ENCODE measurements at places on chromosomes 2 and 18. TPM values are rescaled to one million over a fixed set of nuclear protein-coding genes. Genes with fewer than 3 reads are reported as not detected.
A peak's percentile ranks its signal among the peaks of the same experiment; 100 is the strongest.

TYMS gene
- 3.3 TPM for total RNA-seq

LAPTM4A gene
- total RNA-seq = 41.1 TPM

GALR1 gene
- total RNA-seq = not detected

GCKR gene
- total RNA-seq = 0.28 TPM

CHCHD5 gene
- total RNA-seq = 30.1 TPM

ATP8B1 gene
- total RNA-seq = 0.35 TPM

SNTG2 gene
- 4.3 TPM for total RNA-seq

RPRM gene
- not detected for total RNA-seq

HAUS1 gene
- 20.6 TPM for total RNA-seq

DLGAP1 gene
- 0.25 TPM for total RNA-seq

VWA3B gene
- total RNA-seq = not detected

DNA sequence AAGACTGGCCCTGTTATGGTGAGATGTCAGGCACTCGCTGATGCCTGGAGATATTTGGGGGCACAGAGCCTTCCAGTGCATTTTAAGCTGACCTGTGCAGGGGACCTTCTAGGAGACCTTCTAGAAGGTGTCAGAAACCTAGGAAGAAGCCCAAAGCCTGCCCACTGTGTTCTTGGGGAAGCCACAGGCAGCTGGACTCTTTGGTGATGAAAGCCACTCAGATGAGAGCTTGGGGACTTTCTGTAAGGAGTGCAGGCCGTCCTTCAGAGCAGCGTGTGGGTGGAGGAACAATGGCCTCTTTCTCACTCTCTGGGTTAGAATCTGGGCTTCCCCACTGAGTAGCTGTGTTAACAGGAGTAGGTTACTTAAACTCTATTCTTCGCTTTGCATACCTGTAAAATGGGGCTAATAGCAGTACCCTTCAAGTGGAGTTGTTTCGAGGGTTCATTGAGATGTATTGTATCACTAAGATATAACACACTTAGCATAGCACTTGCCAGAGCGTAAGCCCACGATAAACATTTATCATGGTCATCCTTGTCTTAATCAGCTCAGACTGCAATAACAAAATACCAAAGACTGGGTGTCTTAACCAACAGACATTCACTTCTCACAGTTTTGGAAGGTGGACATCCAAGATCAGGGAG lies 322.3 kb upstream of the EPAS1 start:
- DNase-seq = no peak

DNA sequence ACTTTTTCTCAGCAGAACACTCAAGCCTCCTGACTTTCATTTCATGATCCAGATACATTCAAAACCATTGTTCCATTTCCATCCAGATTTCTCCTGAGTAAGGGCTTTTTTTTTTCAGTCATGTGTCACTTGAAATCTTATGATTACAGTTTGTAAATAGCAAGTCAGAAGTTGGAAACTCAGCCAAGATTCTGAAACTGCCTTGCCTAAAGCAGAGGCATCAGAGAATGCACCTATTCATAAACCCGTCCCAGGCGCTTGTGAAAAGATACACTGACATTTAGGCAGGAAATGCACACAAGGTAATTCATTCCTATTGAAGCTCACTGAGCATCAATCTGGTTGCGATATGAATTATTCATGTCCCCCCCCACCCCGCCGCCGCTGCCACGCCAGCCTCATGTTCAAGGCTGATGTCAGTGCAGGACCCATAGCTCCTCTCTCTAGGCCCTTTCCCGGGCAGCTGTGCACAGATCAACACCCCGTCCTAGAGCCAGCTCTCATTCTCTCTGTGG lies 30.4 kb upstream of the MGAT4A start:
- DNase-seq = no peak

DNA sequence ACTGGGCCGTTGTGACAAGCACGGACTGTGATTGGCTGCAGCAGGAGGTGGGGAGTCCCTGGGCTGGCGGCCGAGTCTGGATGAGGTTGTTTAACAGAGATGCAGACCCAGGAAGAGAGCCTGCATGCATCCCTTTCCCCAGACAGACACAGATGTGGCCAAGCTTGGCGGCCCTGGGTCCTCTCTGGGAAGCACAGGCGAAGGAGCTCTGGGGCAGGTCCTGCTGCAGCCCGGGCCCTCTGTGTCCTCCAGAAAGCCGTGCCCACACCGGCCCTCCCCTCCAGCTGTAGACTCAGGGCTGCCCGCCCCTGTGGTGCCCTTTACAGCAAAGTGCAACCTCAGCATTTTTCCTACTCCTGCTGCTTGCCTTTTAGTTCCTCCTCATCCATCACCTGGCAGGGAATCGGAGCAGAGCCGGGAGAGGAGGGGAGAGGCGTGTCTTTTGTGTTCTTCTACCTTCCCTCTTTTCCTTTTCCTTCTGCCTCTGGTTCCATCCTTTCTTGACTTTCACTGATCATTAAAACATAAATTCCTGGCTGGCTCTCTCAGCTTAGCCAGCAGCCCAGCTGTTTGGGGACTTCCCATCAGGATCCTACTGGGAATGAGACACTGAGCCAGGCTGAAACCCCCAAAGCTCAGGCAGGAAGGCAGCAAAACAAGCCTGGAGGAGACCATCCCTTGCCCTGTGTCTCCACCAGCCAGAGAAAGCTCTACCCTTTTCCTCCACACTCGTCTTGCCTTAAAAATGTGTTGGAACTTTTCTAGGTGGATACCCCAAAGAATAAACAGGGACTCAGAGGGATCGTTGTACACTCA lies 75.0 kb downstream of the CTIF start:
- no peak for DNase-seq

DNA sequence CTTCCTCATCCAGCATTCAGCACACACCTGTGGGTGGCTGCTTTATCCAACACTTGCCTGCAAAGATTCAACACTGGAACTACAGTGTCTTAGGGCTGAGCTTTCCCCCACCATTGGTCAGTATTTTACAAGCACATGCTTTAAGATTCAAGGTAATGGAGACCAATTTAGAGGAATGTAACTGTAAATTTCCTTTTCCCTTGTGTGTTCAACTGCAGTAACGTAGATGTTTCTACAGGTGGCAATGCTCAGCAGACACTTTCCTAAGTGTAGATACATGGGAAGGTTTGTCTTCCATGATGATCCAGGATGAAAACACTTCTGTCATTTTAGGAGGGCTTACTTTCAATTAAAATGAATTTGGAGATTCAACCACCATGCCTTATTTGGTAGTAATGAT lies 143.6 kb upstream of the PXDN start:
- no peak for DNase-seq

DNA sequence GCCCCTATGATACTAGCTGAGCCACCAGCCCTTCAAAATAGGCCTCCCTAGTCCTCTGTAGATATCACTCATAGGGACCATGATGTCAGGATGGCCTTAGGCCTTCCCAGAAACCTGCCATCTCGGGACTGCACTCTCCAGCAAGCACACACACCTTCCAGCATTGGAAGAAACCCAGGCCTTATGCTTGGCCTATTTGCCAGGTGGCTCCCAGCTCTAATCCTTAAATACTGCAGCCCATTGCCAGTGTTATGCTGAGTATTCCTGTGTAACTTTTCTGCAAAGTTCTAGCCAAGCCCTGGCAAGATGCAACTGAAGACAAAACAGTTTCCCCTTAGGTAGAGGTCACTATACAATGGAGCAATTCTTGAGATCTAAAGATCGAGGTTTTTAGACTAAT lies 316.5 kb downstream of the SETBP1 start:
- no peak for DNase-seq

- DNase-seq = peak; percentile 38
Observed at GRCh38 chr2:98835831-98836385, 100.1 kb downstream of the CRACDL start.

DNA sequence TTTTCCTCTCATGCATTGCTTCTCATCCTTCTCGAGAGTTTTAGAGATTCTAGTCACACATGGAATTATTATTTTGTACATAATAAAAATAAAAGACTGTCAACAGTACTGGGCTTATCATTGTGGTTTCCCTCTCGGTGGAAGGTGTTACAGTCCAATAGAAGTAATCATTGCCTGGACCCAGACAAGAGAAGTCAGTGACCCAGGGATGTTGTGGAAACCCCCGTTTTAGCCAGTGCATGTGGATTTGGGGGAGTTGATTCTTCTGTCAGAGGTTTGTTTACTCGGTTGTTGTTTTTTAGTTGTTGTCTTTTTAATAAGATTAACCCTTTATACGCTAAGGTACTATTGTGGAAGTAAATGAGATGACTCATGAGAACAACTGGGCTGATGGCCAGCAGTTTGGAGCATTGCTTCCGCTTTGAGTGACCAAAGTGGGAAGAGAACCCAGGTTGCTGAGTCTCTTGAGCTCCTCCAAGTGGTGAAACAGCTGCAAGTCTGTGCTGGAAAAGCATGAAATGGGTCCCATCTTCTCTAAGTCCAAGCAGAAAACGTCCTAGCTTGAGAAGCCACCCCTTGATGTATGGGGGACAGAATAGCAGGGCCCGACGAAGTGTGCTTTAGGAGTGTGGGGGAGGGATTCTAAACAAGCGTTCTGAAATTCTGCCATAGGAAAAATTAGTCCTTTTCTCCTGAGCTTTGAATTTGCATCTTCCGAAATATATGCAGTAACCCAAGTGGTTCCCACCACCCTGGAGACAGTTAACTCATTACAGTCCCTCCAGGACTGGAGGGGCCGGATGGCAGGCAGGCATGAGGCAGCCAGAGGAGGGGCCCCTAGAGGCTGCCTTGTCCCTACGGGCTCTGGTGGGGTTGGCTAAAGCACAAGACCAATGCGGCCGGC lies 61.8 kb upstream of the GPR45 start:
- DNase-seq = no peak

DNA sequence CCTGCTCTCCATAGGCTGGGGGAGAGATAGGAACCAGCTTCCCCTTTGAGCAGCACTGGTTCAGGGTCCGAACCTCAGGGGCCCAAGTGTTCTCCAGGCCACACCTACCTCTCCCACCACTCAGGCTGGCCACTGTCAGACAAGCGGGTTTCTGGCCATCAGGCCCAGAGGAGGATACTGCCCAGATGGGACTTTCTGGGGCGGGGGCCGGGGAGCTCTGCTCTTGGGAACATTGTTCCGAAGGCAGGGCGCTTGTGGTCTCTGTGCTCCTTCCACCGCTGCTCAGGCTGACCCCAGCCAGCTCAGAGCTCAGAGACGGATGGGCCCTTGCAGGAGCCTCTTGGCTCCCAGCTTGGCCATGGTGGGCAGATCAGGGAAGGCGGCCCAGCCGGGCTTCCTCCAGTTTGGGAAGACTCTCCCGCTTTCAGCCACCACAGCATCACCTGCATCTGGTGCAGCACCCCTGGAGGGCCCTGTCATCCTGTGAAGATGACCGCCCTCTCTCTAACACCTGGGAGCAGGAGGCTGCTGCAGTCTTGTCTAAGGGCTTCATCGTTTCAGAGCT lies 5.2 kb upstream of the TRAF3IP1 start:
- DNase-seq = no peak

DNA sequence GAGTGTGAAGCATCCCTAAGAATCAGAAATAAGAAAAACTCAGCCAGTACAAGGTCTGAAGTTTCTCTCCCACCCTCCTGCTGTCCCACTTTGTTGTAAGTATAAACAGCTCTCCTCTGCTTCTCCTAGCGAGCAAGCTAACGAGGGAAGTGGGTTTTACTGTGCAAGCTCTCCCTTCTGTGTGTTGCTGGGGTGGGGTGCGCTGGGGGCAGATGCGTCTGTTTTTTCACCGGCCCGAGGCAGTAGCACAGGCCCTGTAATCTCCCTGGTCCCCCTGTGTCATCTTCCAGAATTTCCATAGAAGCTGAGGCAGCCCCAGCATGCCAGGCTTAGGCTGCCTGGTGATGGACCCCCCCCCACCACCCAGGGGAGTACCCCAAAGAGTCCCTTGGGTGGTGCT lies 9.4 kb upstream of the CXCR4 start:
- DNase-seq = peak; percentile 51

DNA sequence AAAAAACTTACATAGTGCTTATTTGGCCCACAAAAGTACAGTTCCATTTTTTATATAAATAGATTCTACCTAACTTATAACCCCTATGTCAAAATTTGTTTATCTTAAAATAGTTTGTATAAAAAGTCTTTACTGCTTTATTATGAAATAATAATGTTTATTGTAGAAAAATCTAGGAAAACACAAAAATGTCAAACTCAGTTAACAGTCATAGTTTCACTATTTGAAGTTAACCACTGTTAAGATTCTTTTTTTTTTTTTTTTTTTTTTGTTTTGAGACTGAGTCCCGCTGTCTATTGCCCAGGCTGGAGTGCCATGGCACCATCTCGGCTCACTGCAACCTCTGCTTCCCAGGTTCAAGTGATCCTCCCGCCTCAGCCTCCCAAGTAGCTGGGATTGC lies 26.5 kb upstream of the ABI2 start:
- no peak for DNase-seq

DNA sequence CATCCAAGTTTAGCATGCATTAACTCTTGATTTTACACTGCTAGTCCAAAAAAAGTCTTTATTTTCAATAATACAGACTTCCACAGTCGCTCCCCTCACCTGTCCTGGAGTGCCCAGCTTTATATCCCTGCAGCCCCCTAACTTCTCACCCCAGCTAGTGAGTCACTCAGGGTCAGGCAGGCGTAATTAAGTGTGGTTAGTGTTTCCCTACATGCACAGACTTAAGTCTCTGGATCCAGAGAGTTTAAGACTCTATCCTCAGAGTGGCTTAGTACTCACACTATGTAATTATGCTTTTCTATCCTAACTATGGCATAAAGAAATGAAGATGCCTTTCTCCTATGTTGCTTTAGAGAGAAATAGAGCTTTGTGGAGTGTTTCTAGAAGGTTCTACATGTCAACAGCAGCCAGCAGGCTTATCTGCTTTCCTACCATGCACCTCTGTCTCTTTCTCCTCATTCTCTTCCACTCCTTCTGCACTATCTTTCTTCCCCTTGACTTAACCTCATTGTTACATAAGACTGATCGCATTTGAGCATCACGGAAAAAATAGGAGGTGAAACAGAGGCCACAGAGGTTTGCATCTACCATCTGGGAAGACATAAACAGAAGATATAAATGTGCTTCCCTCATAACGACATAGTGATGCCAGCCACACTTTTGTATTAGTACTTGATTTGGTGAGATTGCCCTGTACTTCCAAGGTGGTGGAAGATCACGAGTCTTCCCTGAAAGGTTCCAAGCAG lies 34.4 kb upstream of the PMAIP1 start:
- DNase-seq = no peak

- no peak for DNase-seq
Observed at GRCh38 chr2:155218945-155219344, 520.5 kb downstream of the KCNJ3 start.
